ENCODE measurements at places on chromosomes 11 and 22. TPM values are rescaled to one million over a fixed set of nuclear protein-coding genes. Genes with fewer than 3 reads are reported as not detected.

Gene PLEKHA7
- 0.56 TPM for total RNA-seq

Gene OR4C16
- not detected for total RNA-seq

Gene PRSS23
- 426 TPM for total RNA-seq

Gene CHRNA10
- total RNA-seq = 0.33 TPM

DNA sequence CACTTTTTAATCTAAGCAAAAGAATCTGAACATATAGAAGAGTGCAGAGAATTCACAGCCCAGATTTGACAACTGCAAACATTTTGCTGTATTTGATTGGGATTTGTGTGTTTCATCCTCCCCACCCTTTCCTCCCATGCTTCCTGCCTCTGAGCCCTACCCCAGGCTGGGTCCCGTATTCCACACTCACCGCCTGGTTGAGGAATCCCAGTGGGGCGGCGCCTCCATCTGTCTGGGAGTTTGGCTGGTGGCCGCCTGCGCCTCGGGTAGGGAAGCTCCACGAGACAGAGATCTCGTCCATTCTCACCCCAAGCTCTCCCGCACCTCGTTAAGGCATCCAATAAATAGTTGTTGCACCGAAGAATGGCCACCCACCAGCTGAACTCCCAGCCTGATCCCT, 105.9 kb upstream of the SLC22A12 start:
- no peak for DNase-seq

GRCh38 chr11:75471176-75471973, 38.4 kb upstream of the KLHL35 start:
- no peak for DNase-seq

DNA sequence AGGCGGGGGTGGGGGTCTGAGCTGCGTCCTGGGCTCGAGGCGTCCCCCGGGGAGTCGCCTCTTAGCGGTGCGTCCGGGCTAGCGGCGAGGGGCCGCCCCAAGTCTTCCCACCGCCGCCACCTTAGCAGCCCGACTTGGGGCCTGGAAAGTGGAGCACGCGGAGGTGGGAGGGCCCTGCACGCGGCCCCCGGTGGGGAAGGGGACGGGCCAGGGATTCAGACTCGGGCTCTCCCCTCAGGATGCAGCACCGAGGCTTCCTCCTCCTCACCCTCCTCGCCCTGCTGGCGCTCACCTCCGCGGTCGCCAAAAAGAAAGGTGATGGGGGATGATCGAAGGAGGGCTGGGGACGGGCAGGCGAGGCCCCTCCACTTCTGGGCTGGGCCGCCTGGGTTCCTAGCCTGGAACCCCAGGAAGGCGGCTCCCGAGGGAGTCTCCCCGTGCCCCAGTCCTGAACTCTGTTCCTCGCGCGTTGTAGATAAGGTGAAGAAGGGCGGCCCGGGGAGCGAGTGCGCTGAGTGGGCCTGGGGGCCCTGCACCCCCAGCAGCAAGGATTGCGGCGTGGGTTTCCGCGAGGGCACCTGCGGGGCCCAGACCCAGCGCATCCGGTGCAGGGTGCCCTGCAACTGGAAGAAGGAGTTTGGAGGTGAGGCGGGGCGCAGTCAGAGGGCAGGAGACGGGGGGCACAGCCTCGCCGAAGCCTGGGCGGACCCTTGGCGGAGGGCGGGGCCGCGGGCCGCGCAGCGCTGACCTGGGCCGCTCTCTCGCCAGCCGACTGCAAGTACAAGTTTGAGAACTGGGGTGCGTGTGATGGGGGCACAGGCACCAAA, 563 bp downstream of the MDK start:
- no peak for DNase-seq

DNA sequence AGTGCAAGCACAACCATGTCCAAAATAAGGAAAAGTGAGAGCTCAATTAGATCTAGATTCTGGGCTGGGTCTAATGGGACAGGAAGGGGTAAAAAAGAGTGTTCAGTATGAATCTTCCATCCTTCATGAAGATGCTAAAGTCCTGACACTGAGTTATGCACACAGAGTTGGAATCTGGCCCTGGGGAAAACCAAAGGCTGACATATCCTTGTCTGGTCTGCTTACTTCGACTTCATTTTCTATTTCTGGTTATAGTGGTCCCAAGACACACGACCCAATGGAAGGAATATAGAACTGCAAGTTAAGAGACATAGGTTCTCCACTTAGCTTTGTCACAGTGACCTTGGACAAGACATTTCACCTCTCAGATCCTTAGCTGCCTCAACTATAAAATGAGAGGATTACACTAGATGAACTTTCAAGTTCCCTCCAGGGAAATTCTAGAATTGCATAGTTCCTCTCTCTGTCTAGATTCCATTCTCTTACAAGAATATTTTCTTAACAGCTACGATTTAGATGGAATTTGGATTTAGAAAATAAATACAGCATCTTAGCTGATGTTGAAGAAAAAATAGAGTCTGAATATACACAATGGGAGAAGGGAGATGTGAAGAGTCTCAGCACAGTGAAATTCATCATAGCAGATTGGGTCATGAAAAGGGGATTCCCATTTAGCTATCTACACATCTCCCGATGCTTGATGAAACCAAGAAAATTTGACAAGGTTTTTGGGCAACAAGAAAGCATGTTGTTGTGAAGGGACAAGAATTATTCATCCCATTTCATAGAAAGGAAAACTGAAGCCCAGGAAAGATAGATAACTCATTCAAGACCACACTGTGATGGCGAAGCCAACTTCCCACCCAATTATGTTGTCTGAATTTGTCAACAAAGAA, 3.3 kb downstream of the BLID start:
- DNase-seq = no peak

DNA sequence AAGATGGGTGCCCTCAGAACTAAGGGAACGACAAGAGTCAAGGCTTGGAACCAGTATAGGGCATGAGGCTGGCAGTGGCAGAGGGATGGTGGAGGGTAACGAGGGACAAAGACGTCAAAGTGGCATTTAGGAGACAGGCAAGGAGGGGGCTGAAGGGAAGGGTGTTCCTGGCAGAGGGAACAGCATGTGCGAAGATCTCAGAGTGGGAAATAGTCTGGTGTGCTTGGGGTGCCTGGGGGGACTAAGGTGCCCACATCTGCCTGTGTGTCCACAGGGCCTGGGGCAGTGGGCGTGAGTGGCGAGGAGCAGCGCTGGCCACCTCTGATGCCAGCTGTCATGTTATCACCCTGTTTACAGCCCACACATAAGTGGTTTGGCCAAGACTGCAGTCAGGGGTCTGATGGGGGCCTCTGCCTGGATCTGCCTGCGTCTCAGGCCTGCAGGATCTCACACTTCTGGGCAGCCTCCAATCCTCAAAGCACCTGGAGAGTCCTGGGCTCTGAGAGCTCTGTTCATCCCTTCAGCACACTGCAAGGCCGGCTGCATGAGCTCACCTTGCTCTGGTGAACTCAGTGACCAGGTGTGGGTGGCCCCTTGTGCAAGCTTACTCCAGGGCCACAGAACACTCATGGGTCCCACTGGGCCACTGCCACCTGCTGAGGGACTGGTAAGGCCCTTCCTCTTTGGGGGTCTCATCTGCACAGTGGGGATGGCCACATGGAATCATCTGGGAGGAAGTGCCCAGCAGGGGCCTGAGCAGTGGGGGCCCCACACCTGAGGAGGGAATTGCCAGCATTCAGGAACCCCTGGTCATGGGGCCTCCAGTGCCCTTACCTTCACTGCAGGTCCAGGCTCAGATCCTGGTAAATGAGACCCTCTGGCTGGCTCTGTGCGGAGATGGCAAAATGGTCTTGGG, 89.7 kb upstream of the SHISAL1 start:
- DNase-seq = no peak

GRCh38 chr11:40100162-40100553, 1359.3 kb downstream of the LRRC4C start:
- DNase-seq = no peak

- no peak for DNase-seq
These were observed 57.0 kb downstream of the BCR start for GRCh38 chr22:23237201-23237798.

DNA sequence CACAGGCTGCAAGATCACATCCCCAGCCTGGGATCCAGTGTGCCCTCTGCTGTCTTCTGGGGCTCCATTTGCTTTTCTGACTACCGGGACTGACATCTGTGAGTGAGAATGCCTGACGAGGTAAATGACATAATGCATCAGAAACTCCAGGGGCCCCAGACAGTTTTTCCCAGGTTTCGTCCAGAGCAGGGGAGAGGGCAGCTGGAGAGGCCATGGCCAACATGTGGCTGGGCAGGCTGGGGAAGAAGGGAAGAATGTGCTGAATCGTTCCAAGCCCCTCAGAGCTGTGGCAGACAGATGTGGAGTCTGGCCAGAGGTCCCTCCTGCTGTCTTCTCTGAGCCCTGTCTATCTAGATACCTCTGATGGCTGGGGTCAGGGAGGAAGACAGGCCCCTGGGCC, 163.9 kb downstream of the TRIM29 start:
- no peak for DNase-seq

- DNase-seq = no peak
These were observed 107.9 kb downstream of the NAT10 start for GRCh38 chr11:34213366-34213765.

- no peak for DNase-seq
These were observed 686.9 kb downstream of the NTM start for GRCh38 chr11:132057266-132057665.

GRCh38 chr11:76184551-76184993, 21.7 kb downstream of the WNT11 start:
- peak; percentile 8 for DNase-seq
